Fibroblast of mammary gland (primary cell): ENCODE measurements at places on chromosomes 11 and 22.

- DNase-seq = peak; percentile 55
These were observed 1.7 kb downstream of the ZBTB16 start for GRCh38 chr11:114061048-114061680.

DNA sequence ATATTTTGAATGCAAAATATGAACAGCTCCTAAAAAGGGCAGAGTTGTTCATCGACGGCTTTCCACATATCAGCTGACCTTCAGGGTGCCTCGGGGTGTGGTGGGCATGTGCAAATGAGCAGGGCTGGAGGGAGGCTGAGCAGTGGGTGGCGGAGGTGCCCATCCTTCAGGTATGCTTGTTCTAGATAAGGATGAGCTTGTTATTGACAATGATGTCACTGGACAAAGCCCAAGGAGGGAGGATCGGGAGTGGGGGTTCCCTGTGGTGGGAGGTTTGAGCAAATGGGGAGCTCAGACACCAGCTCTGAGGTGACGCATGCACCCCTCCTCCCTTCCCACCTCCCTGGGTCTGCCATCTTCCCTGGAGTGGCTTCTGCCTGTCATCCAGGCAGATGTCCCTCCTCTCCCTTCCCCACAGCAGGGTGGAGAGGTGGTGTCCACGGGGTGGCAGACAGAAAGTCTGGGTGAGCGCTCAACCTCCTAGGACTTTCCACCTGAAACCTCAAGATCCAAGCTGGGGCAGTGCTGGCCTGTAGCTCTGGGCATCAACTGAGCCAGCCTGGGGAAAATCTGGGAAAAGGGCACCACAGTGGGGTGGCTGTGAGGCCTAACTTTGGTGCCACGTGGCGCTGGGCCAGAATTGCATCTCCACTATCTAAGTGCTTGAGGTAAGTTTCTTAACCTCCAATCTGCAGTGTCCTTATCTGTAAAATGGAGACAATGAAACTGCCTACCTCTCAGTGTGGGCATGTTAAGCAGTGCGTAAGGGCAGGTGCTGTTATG is 106.3 kb upstream of the THY1 start:
- DNase-seq = no peak

DNA sequence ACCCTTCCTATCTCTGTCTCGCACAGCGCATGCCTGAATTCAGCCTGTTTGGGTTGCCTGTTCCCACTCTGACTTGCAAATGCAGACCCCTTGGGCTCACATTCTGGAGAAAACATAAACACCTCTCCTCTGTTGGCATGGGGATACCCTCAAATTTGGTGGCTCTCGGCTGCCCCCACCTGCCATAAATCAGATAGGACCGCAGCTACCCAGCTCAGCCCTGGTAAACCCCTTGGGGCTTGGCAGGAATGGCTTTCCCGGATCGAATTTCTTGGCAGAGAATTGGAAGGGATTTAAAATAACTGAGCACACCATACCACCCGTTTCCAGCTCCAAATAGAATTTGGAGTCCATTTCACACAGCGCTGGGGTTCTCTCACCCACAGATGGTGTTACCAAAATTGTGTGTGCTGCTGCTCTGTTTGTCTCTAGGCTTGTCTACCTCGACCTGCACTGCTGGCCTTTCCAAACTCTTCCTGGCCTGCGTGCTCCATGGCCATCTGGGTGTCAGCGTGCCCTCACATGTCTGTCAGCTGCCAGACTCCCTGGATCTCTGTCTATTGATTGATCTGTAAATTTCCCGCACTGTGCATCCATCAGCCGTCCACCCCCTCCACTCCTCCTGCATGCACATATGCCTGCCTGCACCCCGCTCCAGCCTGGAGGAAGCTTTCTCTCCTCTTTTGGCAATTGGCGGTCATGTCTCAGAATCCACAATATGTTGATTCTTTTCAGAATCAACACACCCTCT is 134.0 kb downstream of the NTM start:
- DNase-seq = no peak

DNA sequence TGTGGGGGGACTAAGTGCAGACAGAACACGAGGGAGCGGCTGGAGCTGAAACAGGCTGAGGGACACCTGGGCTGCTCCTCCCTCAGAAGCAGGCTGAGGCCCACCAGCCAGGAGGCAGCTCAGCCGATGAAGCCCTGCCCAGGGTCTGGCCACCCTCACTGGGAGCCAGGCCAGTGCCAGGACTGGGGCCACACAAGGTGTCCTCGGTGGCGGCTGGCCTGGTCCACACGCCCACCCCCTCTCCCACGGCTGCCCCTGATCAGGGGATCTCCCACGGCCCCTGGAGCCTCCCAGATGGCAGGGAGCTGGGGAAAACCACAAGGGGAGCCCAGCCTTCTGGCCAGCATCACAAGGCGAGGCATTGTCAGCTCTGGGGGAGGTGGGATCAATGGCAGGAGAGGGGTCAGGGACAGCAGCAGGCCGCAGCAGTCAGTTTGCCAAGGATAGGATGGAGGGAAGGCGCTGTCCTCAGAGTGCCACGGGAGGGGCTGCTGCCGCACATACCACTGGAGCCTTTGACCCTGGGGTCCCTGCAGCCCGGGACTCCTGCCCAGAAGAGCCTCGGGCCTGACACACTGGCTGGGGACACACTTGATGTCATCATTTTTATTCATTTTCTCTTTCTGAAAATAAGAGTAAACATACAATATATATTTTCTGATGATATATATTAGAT is 11.7 kb upstream of the RASL10A start:
- DNase-seq = no peak

DNA sequence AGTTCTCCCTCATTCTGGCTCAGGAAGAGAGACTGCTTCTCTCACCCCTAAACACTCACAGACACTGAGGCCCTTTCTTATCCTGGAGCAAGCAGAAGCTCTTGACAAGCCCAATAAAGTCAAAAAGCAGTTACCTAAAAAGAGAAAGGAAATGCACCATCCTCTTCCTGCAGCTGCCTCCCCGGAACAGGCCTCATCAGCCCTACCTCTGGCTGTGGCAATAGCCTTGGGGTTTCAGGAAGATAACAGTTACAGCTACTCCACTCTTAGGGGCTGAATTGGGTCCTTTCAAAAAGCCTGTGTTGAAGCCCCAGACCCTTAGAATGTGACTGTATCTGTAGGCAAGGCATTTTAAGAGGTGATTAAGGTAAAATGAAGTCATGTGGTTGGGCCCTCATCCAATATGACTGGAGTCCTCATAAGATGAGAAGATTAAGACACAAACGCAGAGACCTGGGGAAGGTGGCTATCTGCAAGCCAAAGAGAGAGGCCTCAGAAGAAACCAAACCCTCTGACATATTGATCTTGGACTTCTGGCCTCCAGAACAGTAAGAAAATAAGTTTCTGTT is 3.5 kb upstream of the LGALS12 start:
- DNase-seq = no peak

- DNase-seq = peak; percentile 81
These were observed 20.3 kb upstream of the PGM2L1 start for GRCh38 chr11:74418509-74418895.

DNA sequence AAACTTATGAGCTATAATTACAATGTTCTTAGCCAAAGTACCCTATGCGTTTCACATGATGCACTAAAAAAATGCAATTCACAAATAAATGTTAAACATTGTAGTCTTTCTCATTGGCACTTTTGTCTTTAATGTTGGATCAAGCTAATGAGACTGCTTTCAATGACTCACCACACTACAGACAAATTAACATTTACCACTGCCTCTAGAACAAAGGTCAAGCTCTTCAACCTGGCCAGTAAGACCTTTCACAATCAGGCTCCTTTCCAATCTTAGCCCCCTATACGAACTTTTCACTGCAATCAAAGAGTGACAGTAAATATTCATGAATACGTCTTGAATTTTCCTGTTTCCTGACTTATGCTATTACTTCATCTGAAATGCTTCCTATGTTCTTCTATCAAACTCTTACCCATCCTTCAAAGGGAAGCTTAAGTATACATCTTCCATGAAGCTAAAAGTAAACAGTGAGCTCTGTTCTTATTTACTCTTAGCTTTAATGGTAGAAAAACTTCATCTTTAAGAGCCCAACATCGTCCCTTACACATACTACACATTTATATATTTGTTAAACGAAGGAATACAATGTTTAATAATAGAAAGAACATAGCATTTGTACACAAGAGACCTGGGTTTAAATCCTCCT is 326.6 kb upstream of the PITPNB start:
- no peak for DNase-seq

DNA sequence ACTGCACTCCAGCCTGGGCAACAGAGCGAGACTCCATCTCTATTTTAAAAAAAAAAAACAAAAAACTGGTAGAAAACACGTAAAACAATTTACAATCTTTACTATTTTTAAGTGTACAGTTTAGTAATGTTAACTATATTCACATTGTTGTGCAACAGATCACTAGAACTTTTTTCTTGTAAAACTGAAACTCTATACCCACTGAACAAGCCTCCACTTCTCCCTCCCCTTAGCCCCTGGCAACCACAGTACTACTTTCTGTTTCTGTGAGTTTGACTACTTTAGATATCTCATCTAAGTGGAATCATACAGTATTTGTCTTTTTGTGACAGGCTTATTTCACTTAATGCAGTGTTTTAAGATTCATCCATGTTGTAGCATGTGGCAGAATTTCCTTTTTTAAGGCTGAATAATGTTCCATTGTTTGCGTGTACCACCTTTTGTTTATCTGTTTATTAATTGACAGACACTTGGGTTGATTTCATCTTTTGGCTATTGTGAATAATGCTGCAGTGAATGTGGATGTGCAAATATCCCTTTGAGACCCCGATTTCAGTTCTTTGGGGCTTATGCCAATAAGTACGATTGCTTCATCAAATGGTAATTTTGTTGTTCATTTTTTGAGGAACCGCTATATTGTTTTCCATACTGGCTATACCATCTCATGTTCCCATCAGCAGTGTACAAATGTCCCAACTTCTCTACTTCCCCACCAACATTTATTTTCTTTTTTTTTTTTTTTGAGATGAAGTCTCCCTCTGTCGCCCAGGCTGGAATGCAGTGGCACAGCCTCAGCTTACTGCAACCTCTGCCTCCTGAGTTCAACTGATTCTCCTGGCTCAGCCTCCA is 11.0 kb downstream of the DDB2 start:
- no peak for DNase-seq

DNA sequence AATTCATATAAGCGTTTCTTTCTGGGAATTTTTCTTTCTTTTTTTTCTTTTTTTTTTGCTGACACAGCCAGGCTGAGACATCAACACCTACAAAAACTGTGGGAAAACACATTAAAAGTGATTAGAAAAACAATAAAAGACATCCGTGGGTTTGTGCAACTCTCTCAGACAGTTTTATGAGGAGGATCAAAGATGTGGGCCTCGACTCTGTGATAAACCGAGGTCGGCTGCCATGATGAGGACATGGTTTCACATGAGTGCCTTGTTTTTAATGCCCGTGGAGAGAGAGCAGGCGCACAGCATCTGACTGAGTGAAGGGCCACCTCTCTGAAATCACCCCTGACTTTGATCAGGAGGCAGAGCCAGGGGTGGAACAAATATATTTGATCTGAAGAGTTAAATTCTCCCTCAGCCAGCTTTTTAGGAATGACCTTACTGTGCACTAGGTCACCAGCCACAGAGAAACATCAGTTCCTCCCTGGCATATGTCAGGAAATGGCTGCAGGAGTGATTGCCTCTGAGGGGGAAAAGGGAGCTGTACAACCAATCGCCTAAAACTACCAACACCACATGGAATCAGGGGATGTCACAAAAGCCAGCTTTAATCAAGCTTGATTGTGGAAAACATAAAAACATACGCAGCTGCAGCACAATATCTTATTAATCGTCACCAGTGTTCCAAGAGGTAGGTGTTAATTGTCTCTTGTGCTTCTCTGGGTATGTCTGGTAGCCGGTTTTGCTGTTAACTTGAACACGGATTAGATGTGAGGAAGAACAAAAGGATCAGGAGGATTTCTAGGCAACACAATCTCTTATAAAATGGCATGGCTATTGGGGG is 164.7 kb downstream of the MAML2 start:
- no peak for DNase-seq

DNA sequence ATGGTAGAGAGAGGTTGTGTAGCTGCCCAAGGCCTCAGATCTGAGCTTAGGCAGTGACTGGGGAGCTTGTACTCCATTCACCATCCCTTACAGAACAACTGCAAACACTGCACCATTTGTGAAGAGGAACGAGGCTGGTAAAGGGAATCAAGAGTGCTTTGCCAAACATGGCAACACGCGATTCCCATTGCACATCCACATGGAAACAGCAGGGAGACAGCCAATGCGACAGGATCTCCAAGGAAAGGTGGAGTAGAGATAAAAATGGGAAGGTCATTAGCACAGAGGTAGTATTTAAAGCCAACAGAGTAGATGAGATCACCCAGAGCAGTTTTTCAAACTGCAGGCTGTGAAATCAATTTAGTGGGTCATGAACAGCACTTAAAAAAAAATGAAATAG is 42.0 kb downstream of the TCF20 start:
- DNase-seq = no peak

- DNase-seq = no peak
These were observed 139.0 kb upstream of the GUCY1A2 start for GRCh38 chr11:107157146-107157808.

DNA sequence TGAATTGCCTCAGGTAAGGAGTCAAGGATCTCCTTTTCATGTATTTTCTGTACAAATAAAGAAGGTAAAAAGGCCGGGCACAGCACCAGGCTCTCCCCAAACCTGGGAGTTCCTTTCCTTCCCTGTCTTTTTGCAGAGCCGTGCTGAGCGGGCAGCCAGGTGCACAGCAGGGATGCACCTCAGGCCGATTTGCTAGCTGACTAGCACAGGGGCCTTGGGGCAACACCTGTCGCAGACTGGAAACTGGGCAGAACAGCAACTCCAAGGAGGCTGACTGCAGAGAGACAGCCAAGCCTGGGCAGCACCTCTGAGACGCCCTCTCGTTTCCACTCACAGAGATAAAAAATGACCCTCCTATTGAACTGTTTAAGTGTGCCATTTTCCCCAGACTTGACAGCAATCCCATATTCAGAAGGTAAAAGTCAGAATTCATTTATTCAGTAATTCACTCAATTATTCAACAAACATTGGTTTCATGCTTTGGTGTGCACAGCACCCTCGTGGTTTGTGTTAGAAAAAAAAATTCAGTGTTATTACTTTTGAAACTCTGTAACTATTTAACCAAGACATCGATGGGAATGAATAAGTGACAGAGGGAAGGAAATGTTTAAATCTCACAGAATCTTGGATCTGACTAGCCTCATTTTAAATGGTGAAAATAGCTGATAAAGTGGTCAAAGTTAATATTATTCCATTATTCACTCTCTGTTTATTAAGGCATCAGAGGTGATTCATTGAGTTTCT is 120.9 kb downstream of the GALNT18 start:
- DNase-seq = no peak
